ENCODE measurements at places on chromosomes 3 and 15.

DNA sequence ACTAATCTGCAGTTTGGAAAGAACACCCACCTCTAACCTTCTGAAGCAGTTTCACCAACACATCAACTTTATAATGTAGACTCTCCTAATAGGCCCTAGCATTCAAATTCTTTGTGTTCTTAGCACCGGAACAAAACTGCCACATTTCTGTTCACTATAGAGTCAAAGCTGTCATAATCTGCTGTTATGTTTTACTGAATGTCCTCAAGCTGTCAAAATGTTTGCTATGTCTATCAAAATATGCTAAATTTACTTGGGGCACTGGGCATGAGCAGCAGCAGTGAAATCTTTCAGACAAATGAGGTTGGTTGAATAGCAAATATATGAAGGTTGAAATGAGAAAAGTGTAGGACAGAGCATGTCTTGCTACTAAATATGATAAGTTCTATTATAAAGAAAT is 1.9 kb downstream of the WDR49 start:
- DNase-seq: no peak

DNA sequence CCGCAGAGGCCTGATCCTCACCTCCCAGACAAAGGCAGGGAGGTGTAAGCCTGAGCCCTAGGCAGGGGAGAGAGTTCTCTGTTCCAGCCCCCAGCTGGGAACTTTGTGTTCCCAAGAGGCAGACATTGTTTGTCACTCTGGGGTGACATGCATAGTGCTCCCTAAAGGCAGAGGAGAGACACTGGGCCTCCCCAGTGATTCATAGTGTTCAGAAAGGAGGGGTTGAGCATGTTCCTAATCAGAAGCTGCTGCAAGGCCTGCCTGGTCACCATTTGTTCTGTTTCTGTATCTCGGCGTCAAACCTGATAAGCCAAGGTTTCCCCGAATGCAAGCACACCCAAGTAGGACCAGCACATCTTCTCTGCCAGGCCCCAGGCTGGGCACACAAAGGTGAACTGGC is 24.0 kb upstream of the SLC6A6 start:
- no peak for DNase-seq

DNA sequence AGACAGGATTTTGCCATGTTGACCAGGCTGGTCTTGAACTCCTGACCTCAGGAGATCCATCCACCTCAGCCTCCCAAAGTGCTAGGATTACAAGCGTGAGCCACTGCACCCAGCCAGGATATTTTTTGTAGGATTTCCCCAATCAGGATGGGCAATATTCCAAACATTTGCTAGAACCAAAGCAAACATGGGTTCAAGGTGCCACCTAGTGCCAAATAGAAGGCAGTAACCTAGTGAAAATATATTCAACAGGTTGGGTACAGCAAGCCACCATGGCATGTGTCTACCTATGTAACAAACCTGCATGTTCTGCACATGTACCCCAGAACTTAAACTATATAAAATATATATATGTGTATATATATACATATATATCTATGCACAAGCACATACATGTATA is 185.9 kb upstream of the CADM2 start:
- DNase-seq: no peak

DNA sequence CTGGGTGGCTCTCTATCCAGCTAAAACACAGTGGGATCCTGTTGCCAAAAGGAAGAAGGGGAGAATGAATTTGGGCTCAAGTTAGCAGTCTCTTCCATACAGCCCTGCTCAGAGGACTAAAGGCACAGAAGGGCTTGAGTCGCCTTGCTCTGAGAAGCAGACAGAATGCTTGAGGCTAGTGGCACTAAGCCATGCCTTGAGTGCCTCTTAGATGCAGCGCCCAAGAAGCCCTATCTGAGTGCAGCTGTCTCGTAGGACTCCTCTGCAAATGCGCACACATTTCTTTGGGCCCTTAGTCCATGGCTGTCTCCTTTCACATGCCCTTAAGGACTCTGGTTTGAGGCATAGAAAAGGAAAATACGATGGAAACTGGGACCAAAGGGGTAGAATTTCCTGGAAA is 211.3 kb upstream of the CHRM5 start:
- DNase-seq: no peak

DNA sequence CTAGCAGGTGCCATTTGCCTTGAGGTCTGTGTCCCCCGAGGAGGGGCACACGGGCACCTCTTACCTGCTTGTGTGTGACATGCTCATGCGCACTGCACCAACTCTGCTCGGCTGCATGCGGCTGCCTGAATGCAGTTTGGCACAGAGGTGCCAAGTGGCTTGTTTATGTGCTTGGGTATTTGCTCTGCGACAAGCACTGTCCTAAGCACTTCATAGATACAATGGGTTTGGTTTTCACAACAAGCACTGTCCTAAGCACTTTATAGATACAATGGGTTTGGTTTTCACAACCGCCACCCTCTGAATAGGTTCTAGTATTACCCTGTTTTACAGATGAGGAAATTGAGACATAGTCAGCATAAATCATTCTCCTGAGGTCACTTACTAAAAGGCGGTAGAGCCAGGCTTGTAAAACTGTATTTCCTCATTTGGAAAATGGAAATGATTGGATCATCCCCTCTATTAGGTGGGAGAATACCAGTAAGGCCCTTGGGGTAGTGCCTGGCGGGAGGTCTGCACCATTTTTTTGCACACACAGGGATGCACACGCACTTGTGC is 487 bp downstream of the ITIH4 start:
- no peak for DNase-seq

DNA sequence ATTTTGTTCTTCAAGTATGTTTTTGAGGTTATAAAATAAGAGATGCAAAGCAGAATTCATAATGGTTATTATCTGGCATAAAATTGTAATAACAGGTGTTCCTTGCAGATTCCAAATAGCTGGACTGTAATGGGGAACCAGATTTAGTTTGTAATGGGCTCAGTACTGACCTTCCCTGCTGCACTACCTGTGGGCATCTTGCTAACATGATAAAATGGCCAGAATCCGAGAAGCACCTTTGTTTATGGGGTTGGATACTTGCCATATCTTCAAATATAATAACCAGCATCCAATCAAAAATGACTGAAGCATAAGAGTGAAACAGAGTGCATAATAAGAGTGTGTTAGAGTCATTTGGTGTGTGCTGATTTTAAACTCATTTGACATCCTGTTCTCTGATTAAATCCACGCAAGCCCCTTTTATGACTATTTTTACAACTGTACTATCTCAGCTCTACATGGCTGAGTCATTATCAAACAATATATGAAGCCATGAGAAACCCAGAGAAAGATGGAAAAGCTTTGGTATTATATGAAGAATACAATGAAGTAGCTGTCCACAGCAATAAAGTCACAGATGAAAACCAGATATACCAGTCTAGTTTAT is 292.4 kb downstream of the CNTN4 start:
- DNase-seq: no peak

DNA sequence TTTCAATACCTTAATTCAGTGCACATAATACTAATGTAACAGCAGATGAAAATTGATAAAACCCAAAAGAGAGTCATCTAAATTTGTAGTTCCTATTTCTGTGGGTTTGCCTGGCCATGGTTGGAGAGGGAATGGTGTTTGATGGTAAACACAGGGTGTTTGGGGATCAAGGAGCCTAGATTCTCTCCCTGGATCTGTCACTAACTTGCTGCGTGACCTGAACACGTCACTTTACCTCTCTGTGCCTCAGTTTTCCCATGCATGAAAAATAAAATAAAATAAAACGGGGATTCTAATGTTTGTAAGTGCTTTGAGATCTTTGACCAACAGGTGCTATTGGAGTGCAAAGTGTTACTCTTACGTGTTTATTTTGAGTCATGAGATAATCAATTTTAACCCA is 49.8 kb downstream of the GHSR start:
- no peak for DNase-seq

DNA sequence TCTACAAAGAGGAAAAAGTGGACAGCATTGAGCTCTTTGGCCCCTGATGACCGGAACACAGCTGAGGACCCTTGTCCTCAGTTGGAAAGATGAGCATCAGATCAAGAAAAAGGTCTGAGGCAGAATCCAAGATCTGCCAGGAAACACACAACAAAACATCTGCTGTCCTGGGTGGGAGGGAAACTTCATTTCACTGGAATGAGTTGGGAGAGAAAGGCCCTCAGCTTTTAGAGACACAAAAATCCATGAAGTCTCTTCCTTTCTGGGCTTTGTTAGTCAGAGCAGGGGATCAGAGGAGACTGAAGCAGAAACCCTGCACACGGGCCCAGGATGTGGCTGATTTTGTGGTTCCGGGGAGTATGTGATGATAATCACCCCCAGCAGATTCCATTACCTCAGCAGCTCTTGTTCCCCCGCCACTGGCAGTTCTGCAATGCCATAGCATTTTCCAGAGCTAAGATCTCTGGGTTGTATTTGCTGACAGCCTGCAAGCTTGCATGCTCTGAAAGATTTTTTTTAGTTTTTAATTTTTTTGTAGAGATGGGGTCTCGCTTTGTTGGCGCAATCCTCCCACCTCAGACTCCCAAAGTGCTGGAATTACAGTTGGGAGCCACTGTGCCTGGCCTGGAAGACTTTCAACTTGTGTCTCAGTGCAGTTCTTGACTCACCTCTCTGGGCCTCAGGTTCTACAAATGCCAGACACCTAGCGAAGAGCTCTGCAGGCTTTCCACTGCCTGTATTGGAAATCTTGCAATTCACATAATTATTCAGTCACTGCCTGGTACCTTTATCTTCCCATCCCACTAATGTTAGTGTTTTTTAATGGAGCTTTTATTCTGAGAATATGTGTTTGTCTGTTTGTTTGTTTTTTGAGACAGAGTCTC is 5.8 kb upstream of the TATDN2 start:
- DNase-seq: peak; percentile 73

DNA sequence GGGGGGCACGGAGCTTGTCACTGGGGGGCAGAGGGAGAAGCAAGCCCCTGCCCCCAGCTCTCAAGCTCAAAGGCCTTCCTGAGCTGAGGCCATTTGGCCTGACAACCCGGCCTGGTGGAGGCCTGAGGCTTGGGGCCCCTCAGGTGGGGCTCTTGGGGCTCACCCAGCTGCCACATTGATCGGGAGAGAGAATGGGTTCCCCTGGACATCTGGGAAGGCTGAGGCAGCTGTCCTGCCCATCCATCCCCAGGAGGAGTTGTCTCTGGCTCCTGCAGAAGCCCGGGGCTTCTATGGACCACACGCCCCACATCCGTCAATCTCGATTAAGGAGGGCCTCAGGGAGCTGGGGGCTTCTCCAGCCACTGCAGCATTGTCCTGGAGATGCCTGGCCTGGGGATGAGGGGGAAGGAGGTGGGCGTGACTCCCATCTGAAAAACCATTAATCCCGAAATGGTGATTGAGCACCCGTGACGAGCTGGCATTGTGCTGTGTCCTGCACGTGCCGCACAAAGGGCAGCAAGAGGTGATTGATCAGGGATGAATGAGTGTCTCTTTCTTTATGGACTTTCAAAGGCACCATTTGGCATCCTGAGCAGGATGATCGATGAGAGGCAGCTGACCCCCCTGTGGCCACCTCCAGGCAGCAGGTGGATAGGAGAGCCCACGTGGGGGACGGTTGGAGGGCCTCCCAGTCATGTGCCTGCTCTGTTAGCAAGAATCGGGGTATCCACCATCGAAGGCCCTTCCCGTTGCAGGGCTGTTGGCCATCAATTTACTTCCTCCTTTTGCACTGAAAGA is 17.2 kb upstream of the CRABP1 start:
- DNase-seq: no peak

GRCh38 chr15:84795186-84795585 is 22.0 kb upstream of the ALPK3 start:
- no peak for DNase-seq

- no peak for DNase-seq
These were observed 231.9 kb upstream of the TBC1D5 start for GRCh38 chr3:17974206-17974841.

DNA sequence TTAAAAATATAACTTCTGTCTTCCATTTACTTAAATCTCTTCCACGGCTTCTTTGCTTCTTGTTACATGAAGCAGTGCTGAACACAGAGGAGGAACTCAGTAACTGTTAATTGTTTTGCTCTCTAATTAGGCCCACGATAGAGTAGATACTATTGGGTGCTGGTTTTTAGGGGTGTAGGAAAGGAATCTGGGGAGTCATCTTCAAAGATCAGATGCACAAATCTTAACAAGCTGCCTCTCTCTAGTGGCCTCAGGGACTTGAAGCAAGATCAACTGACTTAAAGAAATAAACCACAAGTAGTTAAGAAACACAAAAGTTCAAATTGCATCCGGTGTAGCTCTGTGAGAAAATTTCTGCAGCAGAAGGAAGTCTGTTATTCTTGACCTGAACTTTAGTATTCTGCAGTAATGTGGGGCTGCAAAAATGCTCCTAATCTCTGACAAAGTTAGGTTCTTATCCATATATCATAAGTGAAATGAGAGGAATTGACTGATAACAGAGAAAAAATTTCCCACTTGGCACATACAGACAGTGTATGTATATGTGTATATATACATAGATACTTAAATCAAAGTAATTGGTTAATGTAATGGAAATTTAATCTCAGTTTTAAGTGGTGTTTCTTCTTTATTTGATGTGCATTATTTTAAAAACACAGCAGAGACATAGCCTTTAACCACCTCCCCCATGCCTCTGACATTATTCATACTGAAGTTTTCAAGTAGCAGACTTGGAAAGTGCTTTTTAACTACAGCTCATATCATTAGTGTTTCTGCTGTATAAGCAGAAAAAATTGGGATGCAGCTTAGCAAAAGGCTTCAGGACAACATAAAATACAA is 51.8 kb downstream of the CHST2 start:
- no peak for DNase-seq

- DNase-seq: peak; percentile 33
These were observed 36.5 kb upstream of the RAB11A start for GRCh38 chr15:65832549-65833364.

DNA sequence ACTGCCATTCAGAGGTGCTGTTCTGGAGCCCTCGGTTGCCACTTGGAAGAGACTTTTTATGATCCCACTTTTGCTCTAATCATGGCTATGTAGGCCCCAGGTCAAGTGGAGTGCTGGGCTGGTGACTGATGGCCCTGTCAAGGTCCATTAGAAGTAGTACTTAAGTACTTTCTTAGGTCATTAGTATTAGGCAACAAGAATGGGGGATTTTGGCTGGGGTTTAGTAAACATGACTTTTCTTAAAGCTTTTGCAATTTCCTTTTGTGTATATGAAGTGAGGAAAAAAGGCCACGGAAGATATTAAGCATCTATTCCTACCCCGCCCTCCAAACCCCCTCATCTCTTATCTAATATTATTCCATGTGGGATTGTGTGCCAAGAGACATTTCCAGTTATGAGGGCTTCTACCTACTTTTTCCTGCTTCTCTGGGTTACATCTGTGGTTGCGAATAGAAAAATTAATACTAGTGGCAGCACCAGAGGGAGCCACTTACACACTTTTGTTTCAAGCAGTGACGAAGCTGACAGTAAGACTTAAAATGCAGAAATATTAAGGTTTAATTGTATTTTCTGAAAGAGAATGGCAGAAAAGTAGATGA is 13.9 kb downstream of the NLGN1 start:
- DNase-seq: no peak

GRCh38 chr15:48856942-48857341 is 21.0 kb upstream of the EID1 start:
- DNase-seq: no peak

GRCh38 chr15:62983956-62984355 is 58.6 kb upstream of the TPM1 start:
- no peak for DNase-seq

- DNase-seq: no peak
These were observed 70.7 kb downstream of the CHRD start for GRCh38 chr3:184450547-184450946.

All from activated CD8-positive, alpha-beta memory T cell treated with anti-CD3 and anti-CD28 coated beads, Interleukin-2, amount 50 U/mL, for 4 hours (primary cell).